ENCODE measurements at places on chromosomes 11 and 22.

- no peak for DNase-seq
Observed at GRCh38 chr11:72686639-72687220, 12.5 kb upstream of the PDE2A start.

DNA sequence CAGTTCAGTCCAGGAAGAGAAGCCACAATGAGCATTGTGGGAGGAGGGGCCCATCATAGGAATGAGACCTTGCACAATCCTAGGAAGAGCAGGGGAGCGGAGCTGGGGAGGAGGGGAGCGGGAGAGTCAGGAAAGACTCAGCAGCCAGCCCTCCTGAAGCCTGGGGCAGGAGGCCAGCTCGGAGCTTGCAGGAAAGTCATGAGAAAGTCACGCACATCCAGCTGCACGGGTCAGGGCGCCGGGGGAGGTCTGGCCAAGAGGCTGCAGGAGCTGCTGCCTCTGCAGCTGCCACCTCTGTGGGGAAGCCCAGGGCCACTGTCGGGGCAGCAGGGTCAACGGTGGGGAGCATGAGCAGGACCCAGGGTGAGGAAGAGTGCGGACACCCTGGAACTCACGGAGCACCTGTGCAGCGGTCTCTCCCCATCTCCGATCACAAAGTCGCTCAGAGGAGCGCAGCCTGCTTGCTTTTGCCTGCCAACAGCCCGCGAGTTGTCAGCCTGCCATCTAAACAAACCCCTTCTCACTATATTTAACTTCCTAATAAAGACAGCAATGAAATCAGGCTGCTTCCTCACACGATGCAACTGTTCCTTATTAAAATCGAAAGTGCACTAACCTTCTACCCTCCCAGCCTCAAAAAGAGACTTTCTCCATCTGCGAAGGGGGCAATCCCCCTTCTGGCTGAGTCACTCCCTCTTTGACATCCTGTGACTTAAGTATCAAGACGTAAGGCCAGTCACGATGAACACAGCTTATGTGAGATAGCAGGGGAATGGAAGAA lies 52.9 kb upstream of the RTL6 start:
- no peak for DNase-seq

DNA sequence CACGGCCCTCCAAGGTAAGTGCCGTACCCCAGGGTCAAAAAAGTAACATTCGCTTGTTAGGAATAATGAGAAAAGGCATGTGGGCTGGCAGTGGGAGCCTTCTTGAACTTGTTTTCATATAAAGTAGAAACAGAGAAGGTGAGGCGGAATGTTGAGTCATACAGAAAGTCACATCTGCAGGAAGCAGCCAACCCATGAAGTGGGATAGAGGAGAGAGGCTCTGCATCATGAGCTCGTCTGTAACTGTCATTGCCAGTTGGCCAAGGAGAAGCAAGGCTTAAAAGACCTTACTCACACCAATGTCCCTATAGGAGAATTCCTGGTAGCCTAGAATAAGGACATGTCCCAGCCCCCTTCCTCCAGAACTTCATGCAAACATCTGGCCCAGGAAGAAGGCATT lies 253.3 kb downstream of the BUD13 start:
- DNase-seq: no peak

- DNase-seq: no peak
Observed at GRCh38 chr11:71331631-71332030, 79.3 kb upstream of the SHANK2 start.

DNA sequence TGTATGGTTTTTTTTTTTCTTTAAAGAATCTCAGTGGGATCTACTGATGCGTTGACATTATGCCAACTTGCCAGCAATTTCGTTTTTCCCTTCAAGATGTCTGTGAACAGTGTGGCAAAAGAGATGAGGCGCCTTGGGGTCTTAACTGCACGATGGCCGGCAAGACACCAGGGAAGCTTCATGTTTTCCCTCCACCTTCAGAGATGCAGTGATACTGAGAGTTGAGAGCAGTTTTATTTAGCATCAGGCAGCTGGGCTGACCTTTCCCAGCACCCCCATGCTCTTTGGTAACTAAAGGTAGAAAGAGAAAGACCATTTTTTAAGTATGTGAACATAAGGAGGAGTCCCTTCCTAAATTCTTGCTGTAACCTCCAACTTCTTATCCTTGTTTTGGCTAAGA lies 11.7 kb upstream of the GRIK4 start:
- DNase-seq: no peak

- DNase-seq: no peak
Observed at GRCh38 chr22:48105259-48105658, 1342.8 kb downstream of the TBC1D22A start.

DNA sequence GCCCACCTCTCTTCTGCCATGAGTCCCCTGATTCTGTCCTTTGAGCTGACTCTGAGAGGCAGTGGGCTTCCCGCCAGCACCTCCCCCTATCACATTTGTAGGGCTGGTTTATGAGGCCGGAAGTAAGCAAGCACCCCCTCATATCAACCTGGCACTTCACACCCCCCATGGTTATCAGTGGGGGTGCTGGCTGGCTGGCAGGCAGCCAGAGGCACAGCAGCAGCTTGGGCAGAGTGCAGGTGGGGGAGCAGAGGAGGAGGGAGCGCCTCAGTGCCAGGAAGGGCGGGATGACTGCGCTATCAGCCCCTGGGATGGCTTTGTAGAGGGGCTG lies 22.9 kb upstream of the CHRM4 start:
- peak; percentile 94 for DNase-seq

DNA sequence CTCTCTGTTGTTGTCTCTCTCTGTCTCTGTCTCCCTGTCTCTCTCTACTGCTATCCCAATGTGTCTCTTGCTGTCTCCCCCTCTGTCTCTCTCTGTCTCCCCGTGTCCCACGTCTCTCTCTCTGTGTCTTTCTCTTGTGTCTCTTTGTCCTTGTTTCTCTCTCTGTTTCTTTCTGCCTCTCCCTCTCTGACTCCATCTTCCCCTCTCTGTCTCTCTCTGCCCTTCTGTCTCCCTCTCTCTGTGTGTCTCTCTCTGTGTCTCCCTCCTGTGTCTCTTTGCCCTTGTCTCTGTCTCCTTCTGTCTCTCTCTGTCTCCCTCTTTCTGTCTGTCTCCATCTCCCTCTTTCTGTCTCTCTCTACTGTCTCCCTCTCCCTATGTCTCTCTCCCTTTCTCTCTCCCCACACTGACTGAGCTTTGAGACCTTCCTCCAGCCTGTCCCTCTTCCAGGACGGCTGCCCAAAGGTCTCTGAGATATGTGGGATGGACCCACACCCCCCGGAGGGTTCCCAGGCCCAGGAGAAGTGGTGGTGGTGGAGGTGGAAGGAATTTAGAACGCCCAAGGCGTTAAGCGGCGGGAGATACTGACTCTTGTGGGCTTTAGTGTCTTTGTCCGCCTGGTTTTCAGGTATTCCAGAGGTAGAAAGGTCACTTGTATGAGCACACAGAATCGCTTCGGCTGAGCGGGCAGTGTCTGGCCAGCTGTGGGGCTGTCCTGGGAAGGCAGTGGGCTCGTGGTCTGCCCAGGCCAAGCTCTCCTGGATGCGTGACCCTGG lies 65.5 kb upstream of the CCND1 start:
- DNase-seq: no peak

DNA sequence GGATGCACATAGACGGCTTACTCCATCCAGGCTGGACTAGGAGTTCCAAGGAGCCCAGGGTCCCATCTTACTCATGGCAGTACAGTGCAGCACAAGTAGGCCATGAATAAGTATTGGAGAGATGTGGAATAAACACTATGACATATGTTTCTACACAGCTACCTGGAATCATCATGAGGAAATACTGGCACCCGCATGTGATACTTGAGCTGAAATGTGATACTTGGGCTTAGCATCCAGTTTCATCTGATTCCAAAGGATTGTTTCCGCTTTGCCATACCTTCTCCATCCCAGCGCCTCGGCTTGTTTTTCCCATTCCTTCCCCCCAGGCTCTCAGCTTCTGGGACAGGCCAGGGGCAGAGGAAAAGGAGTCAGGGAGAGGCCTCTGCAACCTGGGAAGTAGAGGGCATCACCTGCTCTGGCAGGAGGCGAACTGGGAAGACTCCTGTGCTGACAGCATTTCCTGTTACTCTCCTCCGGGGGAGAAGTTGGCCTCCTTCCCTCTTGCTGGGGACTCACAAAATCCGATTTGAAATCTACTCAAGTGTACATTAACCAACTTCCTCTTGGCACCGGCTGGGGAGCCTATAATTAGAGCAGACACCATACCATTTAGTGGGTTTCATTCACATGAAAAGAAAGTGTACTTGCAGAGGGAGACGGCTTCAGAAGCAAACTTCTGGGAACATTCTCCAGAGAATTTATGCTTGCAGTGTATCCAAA lies 187.8 kb downstream of the MIAT start:
- DNase-seq: no peak

DNA sequence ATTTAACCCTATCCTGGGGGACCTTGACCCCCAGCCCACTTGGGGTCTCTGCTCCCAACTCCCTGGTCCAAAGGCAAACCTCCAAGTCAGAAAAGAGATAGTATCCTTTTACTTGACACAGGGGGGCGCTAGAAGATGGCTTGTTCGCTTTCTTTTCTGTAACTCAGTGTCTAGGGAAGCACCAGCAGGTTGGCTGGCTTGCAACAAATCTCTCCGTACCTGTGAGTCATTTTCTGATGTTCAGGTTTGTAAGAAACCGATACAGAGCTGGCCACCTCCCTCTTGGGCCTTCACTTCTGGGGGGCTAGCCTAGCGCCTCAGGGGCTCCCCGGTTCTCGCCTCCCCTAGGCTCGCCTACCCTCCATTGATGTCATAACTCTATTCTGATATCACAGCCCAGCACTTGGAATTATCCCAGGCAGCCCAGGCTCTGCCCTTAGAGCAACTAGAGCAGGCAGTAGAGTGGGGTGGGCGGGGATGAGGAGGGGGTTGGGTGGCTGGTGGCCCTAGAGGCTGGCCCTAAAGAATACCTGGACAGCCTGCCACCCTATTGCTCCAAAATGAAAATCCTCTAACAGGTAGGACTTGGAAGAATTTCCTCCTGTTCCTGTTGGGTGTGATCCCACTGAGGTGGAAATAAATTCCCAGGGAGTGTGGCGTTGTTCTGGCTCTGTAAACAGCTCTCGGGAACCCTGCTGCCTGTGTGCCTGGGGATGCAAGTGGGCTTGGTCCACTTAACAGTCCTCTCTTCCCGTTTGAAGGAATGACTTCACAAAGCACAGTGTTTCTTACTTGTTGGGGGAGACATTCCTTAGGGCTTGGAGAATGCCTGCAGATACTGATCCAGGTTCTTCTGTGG lies 69.4 kb downstream of the OSBP2 start:
- peak; percentile 45 for DNase-seq

DNA sequence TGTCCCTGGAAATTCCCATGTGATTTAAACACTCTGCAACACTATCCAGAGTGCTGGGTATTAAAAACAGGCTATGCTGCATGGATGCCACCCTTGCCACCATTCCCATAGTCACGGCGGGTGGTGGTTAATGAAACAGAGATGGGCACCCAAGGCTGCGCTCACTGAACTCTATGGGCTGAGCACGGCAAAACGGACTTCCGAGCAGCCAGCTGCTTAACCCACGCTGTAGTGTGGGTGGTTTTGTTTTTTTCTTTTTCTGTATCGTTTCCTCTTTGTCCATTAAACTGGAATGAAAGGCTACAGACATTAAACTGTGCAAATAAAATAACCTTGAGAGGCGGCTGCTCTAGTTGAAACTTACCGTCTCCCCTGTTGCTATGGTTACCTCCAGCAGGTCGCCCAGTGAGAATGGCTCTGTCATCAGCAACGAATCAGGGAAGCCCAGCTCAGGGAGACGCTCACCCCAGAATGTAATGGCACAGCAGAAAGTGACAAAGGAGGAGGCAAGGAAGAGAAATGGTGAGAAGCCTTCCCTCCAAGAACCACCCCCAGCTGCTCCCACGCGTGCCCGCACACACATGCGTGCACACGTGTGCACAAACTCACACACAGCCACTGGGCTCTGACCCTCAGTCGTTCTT lies 102.1 kb downstream of the C11orf91 start:
- peak; percentile 76 for DNase-seq

DNA sequence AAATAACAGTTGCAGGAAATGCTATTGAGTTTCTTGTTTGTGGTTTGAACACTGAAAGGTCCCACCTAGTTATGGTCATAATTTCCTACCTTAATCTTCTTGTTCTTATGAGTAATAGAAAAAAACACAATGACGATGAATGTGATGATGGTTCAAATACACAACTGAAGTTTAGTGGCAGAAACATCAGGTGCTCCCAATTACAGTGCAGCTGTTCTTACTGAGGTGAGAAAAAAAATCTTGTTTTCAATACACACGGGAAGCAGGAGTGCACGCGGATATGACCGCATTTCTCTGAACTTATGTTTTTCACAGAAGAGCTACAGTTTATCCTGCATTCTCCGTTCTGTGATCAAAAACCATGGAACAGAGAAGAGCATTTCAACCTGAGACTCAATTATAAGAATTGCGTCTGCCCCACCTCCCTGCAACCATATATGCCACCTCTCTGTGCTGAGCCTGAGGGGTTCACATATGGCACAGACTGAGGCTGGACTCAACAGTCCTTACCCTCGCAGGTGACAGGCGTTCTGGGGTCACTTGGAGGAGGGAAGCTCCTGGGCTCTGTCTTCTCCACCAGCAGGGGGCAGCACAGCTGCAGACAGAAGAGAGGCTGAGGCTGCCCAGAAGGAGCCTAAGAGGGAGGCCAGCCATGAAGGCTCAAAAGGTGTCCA lies 99.7 kb upstream of the IGLL5 start:
- DNase-seq: peak; percentile 26

DNA sequence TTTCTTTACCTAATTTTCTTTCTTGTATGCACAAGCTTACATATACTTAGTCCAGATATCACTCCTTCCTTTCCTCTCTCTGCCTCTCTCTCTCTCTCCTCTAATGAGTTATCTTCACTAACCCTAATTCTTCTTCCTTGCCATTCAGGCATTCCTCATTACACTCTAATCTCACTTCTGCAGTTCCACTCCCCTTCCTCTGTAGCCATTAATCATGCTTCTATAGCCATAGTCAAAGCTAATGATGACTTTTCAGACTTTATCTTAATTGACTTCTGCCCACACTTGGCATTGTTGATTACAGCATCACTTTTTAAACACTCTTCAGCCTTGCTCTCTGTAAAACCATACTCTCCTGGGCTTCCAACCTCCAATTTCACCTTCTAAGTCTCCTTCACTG lies 35.3 kb upstream of the SC5D start:
- DNase-seq: no peak

DNA sequence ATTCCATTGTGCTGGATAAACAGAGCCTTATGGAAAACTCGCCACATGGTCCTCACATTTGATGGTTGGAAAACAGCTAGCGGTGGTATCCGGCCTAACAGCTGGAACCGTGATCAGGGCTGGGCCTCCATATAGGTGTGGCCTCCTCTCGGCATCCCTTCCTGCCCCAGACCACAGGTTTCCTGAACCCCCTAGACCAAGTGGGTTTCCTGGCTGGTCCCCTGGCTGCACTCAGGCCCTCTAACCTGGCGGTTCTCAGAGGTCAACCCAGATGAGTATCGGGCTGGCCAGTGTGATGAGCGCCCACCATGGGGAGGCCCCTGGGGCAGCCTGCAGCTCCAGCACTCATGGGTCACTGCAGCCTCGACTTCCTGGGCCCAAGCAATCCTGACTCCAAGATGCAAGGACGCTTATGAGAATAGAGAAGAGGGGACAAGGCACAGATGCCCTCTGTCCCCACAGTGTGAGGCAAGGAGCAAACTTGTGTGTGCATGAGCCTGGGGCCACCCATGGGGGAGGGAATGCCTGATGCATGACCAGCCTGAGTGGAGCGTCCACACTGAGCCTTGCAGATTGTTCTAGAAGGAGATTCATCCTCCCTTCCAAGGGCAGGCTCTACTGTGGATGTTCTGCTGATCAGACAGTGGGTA lies 53.4 kb upstream of the WNT7B start:
- no peak for DNase-seq

- DNase-seq: no peak
Observed at GRCh38 chr11:36328966-36329673, 33.0 kb downstream of the PRR5L start.

- no peak for DNase-seq
Observed at GRCh38 chr11:79013509-79013908, 427.3 kb downstream of the TENM4 start.

GRCh38 chr11:70070706-70071105 lies 7.4 kb upstream of the ANO1 start:
- DNase-seq: no peak
